ENCODE measurements at places on chromosomes 13 and 19.

DNA sequence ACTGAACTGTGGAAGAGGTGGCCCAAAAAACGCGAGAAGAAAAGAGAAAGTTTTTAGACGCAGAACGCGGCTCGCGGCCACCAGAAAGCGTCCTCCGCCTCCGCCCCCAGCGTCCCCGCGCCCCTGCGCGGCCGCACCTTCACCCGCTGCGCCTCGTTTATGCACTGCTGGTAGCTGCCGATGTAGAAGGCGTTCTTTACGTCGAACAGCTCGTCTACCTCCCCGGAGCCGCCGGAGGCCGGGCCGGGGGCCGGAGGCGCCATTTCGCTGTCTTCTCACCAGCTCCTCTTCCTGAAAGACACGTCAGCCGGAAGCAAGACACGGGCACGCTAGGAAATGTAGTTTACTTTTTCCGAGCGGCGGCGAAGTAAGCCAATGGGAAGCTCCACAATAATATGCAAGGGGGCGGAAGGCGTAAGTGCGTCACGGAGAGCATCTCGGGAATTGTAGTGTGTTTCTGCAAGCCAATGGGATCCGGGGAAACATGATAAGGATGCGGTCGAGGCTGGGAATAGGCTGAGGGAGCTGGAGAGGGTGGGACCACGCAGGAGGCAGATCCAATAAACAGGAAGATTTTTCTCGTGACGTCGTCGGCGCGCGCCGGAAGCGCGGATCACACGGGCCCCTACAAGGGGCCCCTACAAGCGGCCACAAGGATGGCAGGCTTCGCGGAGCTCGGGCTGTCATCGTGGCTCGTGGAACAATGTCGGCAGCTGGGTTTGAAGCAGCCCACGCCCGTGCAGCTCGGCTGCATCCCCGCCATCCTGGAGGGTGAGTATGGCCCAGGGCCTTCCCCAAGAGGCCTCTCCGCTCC, at the start of the genes COPE and DDX49:
Gene COPE (minus strand): TSS at position 302 of the 814 bp plus-strand sequence. CDS start 39 bp downstream, at position 263.
Gene DDX49 (plus strand): TSS at position 630 of the 814 bp plus-strand sequence. CDS start 27 bp downstream, at position 657.
- DNase-seq = peak; percentile 100

- no peak for DNase-seq
These were observed 8.3 kb downstream of the TMEM255B start for GRCh38 chr13:113767366-113767765.

- DNase-seq = peak; percentile 90
These were observed 278.5 kb upstream of the HTR2A start for GRCh38 chr13:47175172-47175866.

- DNase-seq = no peak
These were observed 1033.5 kb upstream of the SLC10A2 start for GRCh38 chr13:104099750-104100149.

DNA sequence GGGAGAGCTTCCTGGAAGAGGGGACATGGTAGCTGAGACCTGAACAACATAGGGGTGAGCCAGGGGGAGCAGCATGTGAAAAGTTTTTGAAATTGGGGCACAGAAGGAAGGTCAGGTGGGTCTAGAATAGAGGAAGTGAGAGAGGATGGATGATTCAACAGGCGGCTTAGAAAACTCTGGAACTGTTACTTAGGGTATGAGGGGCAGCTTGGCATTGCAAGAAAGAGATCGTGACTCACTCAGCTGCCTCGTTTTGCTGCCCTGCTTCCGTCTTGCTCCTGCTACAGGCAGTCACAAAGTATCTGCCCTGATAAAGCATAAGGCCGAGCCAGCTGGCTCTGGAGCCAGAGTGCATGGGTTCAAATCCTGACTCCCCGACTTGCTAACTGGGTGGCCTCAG, 1.3 kb upstream of the CEACAM20 start:
- no peak for DNase-seq

- DNase-seq = no peak
These were observed 32.1 kb upstream of the OR1M1 start for GRCh38 chr19:9054765-9055164.

DNA sequence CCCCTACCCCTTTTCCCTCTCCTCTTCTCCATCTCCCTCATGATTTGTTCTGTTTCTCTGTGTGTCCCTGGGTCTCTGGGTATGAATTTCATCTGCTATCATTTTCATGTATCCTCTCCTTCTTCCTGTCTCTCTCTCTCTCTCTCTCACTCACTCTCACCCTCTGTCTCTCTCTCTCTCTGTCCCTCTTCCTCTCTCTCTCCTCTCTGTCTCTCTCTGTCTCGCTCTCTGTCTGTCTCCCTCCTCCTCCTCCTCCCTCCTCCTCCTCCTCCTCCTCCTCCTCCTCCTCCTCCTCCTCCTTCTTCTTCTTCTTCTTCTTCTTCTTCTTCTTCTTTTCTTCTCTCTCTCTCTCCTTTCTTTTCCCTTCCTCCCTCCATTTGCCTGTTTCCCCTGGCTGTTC, 3.3 kb upstream of the CACNG7 start:
- DNase-seq = no peak

DNA sequence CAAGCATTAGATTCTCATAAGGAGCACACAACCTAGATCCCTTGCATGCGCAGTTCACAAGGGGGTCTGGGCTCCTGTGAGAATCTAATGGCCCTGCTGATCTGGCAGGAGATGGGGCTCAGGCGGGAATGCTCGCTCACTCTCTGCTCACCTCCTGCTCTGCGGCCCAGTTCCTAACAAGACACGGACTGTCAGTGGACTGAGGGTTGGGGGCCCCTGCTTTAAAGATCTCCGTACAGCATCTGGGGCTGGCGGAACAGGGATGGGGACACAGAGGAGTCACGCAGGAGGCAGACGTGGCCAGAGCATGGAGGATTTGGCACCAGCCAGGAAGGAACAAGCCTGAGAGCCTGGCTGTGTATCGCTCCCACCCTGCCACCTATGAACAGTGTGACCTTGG, 37.3 kb upstream of the ZNF536 start:
- DNase-seq = no peak

- no peak for DNase-seq
These were observed 21.9 kb downstream of the FBXO17 start for GRCh38 chr19:38953677-38954076.

- no peak for DNase-seq
These were observed 868 bp upstream of the UBAC2 start for GRCh38 chr13:99199541-99200431.

DNA sequence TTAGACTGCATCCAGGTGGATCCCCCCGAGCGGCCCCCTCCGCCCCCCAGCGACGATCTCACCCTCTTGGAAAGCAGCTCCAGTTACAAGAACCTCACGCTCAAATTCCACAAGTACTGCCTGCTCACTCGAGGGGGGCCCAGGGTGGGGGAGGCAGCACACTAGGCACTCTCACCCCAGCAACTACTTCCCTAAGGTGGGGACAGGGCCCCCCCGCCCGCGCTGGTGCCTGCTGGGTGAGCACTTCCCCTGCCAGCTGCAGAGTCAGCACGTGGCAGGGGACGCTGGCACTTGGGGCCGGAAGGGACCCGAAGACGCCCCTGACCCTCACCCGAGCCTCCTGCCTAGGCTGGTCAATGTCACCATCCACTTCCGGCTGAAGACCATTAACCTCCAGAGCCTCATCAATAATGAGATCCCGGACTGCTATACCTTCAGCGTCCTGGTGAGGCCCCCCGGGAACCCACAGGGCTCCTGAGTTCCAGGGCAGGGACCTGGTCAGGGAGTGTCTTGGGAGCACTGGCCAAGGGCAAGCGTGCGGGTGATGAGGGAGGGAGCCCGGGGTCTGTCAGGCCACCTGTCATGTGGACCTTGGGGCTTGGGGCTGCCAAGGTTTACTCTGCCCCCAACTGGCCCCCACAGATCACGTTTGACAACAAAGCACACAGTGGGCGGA, 5.2 kb downstream of the MCOLN1 start:
- no peak for DNase-seq

- DNase-seq = no peak
These were observed 47.4 kb upstream of the CCNE1 start for GRCh38 chr19:29764361-29764760.

DNA sequence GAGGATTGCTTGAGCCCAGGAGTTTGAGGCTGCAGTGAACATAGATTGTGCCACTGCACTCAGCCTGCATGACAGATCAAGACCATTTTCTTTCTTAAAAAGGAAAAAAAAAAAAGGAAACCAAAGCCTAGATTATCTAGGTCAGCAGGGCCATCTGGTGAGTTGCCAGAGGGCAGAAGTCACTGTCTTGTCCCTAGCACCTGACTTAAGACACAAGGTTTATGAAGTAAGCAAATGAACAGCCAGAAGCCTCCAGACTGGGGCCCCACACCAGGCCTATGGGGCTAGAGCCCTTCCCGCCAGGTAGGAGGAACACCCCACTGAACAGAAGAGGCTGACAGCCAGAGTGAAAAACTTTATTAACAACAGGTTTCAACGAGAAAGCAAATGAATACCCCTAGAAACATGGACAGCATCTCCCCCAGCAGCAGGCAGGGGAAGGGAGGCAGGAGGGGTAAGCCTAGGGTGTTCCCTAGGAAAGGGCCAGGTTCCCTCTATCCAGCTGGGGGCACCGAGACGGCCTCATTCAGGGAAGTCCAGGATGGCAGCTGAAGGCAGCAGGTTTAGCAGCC, 1.2 kb downstream of the WDR83 start:
- DNase-seq = no peak

GRCh38 chr19:3304871-3305423, 61.4 kb upstream of the NFIC start:
- DNase-seq = peak; percentile 59

GRCh38 chr13:108860418-108860817, 231.0 kb downstream of the MYO16 start:
- DNase-seq = no peak

DNA sequence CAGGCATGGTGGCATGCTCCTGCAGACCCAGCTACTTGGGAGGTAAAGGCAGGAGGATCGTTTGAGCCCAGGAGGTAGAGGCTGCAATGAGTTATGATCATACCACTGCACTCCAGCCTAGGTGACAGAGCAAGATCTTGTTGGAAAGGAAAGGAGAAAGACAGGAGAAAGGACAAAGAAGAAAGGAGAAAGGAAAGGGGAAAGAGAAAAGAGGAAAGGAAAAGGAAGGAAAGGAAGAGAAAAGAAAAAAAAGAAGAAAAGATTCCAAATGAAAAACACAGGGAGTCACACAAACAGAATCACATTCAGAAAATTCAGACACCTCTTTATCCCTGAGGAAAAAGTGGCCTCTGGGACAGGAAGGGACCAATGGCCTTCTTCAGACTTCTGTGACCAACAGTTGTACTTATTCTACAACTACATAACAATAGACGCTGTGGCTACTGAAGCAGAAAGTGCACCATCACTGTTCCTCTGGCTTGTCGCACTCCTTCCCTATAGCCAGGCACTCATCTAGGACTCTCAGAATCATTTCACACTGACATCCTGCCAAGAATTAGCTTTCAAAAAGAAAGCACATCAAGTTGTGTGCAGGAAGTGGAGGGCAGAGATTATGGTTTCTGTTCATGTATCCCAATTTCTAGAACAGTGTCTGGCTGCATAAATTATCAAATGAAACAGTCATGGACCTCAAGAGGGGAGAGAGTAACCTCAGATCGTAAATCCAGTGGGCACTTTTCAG, 5.9 kb downstream of the MTMR6 start:
- no peak for DNase-seq

DNA sequence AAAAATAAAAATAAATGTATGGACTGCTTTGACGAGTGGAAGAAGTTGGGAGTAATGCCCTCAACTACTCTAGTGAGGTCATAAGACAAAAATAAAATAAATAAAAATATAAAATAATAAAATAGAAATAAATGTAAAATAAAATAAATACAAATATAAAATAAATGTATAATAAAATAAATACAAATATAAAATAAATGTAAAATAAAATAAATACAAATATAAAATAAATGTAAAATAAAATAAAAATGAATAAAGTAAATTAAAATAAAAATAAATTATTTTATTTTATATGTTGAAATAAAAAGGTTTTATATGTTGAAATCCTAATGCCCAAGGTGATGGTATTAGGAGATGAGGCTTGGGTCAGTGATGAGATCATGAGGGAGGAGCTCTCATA, 20.1 kb upstream of the IGSF23 start:
- no peak for DNase-seq

DNA sequence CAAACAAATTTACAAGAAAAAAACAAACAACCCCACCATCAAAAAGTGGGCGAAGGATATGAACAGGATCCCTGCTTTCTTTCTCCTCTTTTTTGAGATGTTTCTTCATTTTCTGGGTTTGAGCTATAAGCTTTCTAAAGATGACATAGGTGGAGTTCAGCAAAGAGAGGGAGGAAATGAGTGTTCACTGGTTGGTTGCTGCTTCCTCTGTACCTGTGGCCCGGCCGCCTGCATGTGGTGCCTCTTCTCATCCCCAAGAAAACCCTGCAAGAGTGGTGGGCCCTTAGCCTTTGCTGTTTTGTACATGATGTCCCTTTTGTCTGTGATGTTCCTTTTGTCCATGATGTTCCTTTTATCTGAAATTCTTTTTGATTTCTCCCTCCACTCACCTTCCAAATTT, 178.4 kb upstream of the SERP2 start:
- no peak for DNase-seq

- DNase-seq = no peak
These were observed 6.7 kb downstream of the VWA8 start for GRCh38 chr13:41954226-41954625.

GRCh38 chr13:74103970-74104555, 30.1 kb downstream of the KLF12 start:
- DNase-seq = no peak

GRCh38 chr13:21330126-21330861, 128.8 kb downstream of the ZDHHC20 start:
- no peak for DNase-seq

- DNase-seq = no peak
These were observed 4.2 kb downstream of the ATP4A start for GRCh38 chr19:35559281-35559659.

- no peak for DNase-seq
These were observed 150.4 kb downstream of the POSTN start for GRCh38 chr13:37448153-37448552.

DNA sequence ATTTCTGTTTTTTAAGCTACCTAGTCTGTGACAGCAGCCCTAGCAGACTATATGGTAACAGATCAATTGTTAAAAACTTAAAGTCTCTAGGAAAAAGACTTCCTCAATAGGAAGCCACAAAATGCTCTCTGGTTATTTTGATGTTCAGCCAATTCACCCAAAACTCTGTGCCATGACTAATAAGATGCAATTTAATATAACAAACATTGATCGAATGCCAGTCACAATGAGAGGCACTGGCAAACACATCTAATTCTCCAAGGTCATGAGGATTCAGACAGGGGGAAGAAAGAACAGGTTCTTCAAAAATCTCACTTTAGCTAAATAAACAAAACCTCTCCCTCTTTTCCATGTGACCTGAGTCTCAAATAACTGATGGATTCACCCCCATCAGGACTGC, 107.5 kb downstream of the SUCLA2 start:
- DNase-seq = no peak

Measured in fibroblast of upper back skin (primary cell).